ENCODE measurements at places on chromosomes 16 and 17.

- H3K4me3 ChIP-seq, result no peak overlapping the region
- no peaks in the 10 kb centered on the region for H3K27me3 ChIP-seq
- no peak overlapping the region for H3K27ac ChIP-seq
- ATAC-seq, result no peak
Observed at GRCh38 chr17:77676237-77676661, 282.3 kb upstream of the TNRC6C start.

- H3K4me1 ChIP-seq, result peaks cover 13% of the 10 kb centered on the region
- peaks cover 35% of the 10 kb centered on the region for H3K36me3 ChIP-seq
- no peaks in the 10 kb centered on the region for H3K27me3 ChIP-seq
- no peak for ATAC-seq
- H3K27ac ChIP-seq, result peak overlapping the region; percentile 73
Observed at GRCh38 chr17:80221351-80222105, 1.3 kb downstream of the SLC26A11 start.

GRCh38 chr16:84937196-84938005 is 73.9 kb downstream of the ZDHHC7 start:
- no peaks in the 10 kb centered on the region for H3K36me3 ChIP-seq
- H3K4me1 ChIP-seq, result no peaks in the 10 kb centered on the region
- peaks cover 6% of the 10 kb centered on the region for H3K27me3 ChIP-seq

- peaks cover 7% of the 10 kb centered on the region for H3K4me1 ChIP-seq
- no peak for ATAC-seq
- no peak overlapping the region for H3K4me3 ChIP-seq
- peaks cover 43% of the 10 kb centered on the region for H3K27me3 ChIP-seq
Observed at GRCh38 chr16:87064731-87065445, 252.3 kb downstream of the C16orf95 start.

GRCh38 chr16:82105107-82105506 is 64.9 kb downstream of the MPHOSPH6 start:
- H3K27me3 ChIP-seq, result peaks cover 16% of the 10 kb centered on the region
- H3K36me3 ChIP-seq, result no peaks in the 10 kb centered on the region

DNA sequence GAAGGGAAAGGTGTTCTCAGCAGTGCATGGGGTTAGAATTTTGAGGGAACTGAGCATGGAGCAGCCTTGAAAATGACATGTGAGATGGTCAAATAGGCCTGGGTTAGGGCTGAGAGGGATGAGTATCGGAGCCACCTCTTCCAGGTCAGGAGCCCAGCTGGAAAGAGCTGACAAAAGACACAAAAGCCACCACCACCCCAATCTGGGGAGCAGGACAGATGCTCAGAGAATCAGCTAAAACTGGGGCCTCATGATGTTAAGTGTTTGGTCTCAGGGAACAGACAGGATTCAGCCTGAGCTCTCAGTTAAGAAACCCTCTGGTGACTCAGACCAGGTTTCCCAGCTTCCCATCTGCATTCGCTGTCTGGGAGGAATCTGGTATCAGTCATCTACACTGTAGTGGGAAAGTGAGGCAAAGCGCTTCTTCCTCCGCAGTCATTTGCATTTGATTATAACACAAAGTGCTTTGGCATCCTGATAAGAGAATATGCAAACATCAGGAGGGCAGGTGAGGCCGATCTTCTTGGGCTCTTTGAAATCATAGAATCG is 2.6 kb downstream of the WNT9B start:
- H3K27me3 ChIP-seq, result peaks cover 45% of the 10 kb centered on the region
- H3K36me3 ChIP-seq, result no peaks in the 10 kb centered on the region
- H3K4me3 ChIP-seq, result no peak overlapping the region
- no peaks in the 10 kb centered on the region for H3K4me1 ChIP-seq

GRCh38 chr16:49598383-49599170 is 225.0 kb downstream of the C16orf78 start:
- no peak overlapping the region for H3K27ac ChIP-seq
- ATAC-seq, result no peak
- no peaks in the 10 kb centered on the region for H3K36me3 ChIP-seq
- no peaks in the 10 kb centered on the region for H3K4me1 ChIP-seq

- no peak overlapping the region for H3K27ac ChIP-seq
- peaks cover 11% of the 10 kb centered on the region for H3K36me3 ChIP-seq
- H3K4me3 ChIP-seq, result no peak overlapping the region
- no peak for ATAC-seq
- H3K4me1 ChIP-seq, result peaks cover 13% of the 10 kb centered on the region
- H3K27me3 ChIP-seq, result no peaks in the 10 kb centered on the region
Observed at GRCh38 chr17:3799181-3799945, 1.6 kb downstream of the ITGAE start.

GRCh38 chr16:15897834-15898254 is 9.4 kb upstream of the CEP20 start:
- peak overlapping the region; percentile 89 for H3K27ac ChIP-seq
- H3K4me3 ChIP-seq, result peak overlapping the region; percentile 77
- H3K36me3 ChIP-seq, result no peaks in the 10 kb centered on the region
- peak; percentile 87 for ATAC-seq

DNA sequence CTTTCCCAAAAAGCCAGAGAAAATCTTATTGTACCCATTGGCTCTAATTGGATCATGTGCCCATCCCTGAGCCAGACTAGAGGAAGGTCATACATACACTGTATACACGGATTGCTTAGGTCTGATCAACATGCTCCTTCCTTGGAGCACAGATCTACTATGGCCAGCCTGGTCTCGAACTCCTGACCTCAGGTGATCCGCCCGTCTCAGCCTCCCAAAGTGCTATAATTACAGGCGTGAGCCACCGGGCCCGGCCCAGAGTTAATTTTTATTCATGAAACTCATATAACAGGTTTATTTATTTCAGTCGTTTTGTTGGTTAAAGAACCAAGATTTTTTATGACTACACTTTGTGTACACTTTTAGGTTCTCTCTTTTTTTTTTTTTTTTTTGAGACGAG is 1.2 kb upstream of the TAOK1 start:
- H3K4me3 ChIP-seq, result peak overlapping the region; percentile 98
- ATAC-seq, result no peak
- H3K4me1 ChIP-seq, result peaks cover 31% of the 10 kb centered on the region
- no peaks in the 10 kb centered on the region for H3K27me3 ChIP-seq

GRCh38 chr17:10118788-10119130 is 79.6 kb downstream of the GAS7 start:
- H3K27me3 ChIP-seq, result peaks cover 31% of the 10 kb centered on the region
- no peak overlapping the region for H3K4me3 ChIP-seq
- no peak for ATAC-seq
- no peaks in the 10 kb centered on the region for H3K36me3 ChIP-seq
- H3K27ac ChIP-seq, result no peak overlapping the region

- no peak overlapping the region for H3K27ac ChIP-seq
- H3K27me3 ChIP-seq, result peaks cover 3% of the 10 kb centered on the region
- no peak overlapping the region for H3K4me3 ChIP-seq
- H3K4me1 ChIP-seq, result no peaks in the 10 kb centered on the region
- H3K36me3 ChIP-seq, result no peaks in the 10 kb centered on the region
- no peak for ATAC-seq
Observed at GRCh38 chr16:86371083-86371803, 139.1 kb upstream of the FOXF1 start.

DNA sequence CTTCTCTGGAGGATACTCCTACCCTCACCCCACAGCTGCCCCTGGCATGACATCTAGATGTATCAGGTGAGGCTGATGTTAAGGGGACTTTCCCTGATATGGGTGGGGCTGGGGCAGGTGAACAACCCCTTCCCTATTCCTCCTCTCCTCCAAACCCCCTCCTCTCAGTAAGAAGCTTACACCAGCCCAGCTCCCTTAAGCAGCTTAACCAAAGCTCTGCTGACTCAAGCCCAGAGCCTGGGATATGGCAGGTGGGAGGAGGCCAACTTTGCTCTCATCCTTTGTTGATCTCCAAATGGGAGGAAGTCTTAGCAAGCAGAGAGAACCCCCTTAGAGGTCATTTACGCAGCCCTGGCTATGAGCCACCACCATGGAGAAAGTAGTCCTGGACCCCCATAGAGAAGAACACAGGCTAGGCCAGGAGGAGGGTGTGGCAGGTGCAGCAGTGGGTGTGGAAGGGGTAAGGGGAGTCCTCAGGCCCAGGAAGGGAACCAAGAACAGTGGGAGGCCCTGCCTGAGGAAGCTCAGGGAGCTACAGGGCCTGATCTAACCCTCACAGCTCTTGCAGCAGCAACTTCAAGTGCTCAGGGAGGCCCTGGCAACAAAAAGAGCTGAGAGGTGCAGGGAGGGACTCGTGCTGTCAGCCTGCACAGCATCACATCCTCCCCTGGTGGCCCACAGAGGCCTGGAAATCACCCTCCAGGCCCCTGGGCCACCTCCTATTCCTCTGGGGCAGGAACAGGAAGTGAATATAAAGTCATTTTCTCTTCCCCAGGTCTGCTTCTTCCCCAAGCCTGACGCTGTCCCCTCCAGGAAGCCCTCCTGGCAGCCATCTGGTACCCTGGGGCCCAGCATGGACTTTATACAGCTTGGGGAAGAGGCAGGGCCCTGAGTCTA is 2.9 kb downstream of the UNC119 start:
- H3K4me1 ChIP-seq, result peaks cover 31% of the 10 kb centered on the region
- no peaks in the 10 kb centered on the region for H3K27me3 ChIP-seq
- peaks cover 35% of the 10 kb centered on the region for H3K36me3 ChIP-seq
- peak overlapping the region; percentile 90 for H3K27ac ChIP-seq
- H3K4me3 ChIP-seq, result peak overlapping the region; percentile 96

- peaks cover 9% of the 10 kb centered on the region for H3K4me1 ChIP-seq
- no peak overlapping the region for H3K27ac ChIP-seq
- H3K27me3 ChIP-seq, result no peaks in the 10 kb centered on the region
- no peak overlapping the region for H3K4me3 ChIP-seq
- peaks cover 96% of the 10 kb centered on the region for H3K36me3 ChIP-seq
Observed at GRCh38 chr17:4049546-4049945, 85.3 kb upstream of the ATP2A3 start.

DNA sequence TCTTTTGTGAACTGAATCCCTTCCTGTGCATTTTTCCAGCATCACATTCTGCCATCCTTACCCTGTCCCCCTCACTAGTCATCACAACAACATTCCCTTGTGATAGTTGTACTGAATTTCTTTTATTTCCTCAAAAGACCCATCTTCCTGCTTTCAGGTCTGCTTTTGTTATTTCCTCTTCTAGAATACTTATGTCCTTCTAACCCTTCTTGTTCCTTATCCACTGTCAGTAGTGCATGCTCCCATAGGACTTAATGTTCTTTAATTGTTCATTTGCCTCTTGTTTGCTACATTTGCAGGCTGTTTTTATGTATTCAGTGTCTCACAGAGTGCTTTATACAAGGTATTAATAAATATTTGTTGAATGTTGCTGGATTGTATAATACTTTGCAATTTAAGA is 73.0 kb downstream of the BCAS3 start:
- peaks cover 5% of the 10 kb centered on the region for H3K4me1 ChIP-seq
- no peak for ATAC-seq
- no peak overlapping the region for H3K27ac ChIP-seq

DNA sequence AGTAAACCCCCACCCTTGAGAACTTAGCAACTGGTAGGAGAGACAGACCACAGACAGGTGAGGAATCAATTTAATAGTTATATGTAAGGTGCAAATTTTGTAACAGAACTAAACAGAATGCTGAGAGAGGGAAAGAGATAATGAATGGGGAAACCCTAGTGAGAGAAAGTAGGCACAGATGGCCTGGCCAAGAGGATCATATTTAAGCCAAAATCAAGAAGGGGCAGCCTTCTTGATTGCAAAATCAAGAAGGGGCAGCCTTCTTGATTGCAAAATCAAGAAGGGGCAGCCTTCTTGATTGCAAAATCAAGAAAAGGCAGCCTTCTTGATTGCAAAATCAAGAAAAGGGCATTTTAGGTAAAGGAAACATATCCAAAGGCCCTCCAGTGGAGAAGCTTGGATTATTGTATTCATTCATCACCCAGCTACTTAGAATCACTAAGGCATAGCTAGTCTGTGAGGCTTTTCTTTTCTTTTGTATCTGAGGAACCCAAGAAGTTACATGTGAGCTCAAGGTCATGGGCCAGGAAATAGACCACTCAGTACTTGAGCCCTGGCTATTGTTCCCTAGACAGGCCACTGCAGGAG is 190.6 kb downstream of the CYLD start:
- no peaks in the 10 kb centered on the region for H3K4me1 ChIP-seq
- no peaks in the 10 kb centered on the region for H3K36me3 ChIP-seq
- H3K27ac ChIP-seq, result no peak overlapping the region
- no peak for ATAC-seq
- no peak overlapping the region for H3K4me3 ChIP-seq

DNA sequence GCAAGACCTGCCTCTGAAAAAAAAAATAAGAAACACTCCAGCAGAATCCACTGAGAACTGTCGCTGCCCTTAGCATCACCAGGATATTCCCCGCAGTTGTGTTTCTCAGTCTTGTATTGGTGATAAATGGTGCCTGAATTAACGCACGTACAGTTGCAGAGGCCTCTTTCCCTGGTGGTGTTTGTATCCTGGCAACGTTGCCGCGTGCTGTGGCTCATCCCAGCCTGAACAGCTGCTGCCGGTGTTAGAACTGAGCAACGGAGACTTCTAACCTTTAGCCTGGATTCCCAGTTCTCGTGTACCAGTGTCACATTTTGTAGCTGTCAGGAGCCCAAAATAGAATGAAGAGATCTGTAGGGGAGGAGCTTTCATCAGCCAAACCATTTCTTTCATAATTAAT is 4.8 kb downstream of the MLYCD start:
- H3K27me3 ChIP-seq, result no peaks in the 10 kb centered on the region
- no peak for ATAC-seq
- peaks cover 24% of the 10 kb centered on the region for H3K4me1 ChIP-seq
- H3K36me3 ChIP-seq, result peaks cover 30% of the 10 kb centered on the region

GRCh38 chr17:17384291-17384615 is 81.1 kb downstream of the NT5M start:
- H3K36me3 ChIP-seq, result no peaks in the 10 kb centered on the region
- no peaks in the 10 kb centered on the region for H3K27me3 ChIP-seq
- H3K4me3 ChIP-seq, result no peak overlapping the region

DNA sequence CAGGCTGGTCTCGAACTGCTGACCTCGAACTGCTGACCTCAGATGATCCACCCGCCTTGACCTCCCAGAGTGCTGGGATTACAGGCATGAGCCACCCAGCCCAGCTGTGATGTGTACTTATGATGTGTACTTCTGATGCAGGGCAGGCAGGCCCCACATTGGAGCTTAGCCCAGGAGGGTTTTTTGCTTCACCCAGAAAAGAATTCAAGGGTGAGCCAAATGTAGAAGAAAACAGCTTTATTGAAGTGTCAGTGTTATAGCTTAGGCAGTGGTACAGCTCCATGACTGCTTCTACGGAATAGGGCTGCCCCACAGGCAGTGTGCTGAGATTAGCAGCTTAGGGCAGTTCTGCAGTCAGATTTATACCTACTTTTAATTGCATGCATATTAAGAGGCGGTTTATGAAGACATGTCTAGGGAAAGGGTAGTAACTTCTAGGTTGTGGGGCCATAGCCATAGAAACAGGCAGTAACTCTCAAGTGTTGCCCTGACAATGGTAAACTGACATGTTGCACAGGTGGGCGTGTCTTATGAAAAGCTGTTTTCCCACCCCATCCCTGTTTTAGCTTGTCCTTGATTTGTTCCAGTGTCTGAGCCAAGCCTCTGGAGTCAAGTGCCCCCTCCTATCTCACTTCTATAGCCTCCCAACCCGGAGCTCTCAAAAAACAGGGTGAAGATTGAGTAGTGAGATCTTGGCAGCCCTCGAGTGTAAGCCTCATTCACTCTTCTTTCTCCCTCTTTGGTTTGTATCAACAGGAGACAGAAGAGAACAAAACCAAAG is 24.1 kb upstream of the POLR3E start:
- H3K4me3 ChIP-seq, result no peak overlapping the region
- H3K27me3 ChIP-seq, result no peaks in the 10 kb centered on the region
- H3K4me1 ChIP-seq, result peaks cover 4% of the 10 kb centered on the region
- H3K27ac ChIP-seq, result no peak overlapping the region
- peaks cover 64% of the 10 kb centered on the region for H3K36me3 ChIP-seq
- no peak for ATAC-seq

All from activated T-helper 17 cell treated with anti-CD3 and anti-CD28 coated beads, Interleukin-2, amount 50 U/mL, for 72 hours (primary cell).